ENCODE measurements at places on chromosomes 7 and 10. TPM values are rescaled to one million over a fixed set of nuclear protein-coding genes. Genes with fewer than 3 reads are reported as not detected.

The HYAL4 gene
- total RNA-seq: 0.34 TPM

- peaks cover 14% of the 10 kb centered on the region for H3K27me3 ChIP-seq
- peaks cover 8% of the 10 kb centered on the region for H3K36me3 ChIP-seq
- H3K4me1 ChIP-seq: peaks cover 5% of the 10 kb centered on the region
- no peak for DNase-seq
- H3K27ac ChIP-seq: no peak overlapping the region
- no peak overlapping the region for H3K4me3 ChIP-seq
Observed at GRCh38 chr7:107693396-107693795, 32.8 kb downstream of the SLC26A4 start.

DNA sequence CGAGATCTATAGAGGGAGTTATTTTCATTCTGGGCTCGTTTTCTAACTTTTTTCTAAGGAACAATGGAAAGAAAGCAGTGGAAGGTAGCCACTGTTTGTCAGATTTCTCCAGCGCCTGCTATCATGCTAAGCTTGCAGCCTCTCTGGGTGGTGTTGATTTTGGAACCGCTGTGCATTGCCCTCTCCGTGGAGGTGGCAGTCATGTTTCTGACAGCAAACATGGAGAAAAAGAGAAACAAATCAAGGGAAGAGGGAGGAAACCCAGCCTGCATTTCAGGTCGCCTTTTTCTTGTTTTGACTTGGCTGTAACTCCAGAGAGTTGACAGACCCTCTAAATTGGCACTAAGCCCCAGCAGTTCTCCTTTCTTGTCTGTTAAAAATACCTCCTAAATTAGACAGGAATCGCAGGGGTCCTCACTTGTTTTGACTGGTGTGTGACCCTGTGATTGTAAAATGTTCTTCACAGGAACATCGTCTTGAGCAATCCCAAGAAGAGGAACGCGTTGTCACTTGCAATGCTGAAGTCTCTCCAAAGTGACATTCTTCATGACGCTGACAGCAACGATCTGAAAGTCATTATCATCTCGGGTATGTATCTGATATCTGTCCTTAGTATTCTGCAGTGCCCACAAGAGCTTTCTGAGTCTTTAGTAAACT is 4.8 kb downstream of the ECHDC3 start:
- H3K27me3 ChIP-seq: peaks cover 4% of the 10 kb centered on the region
- DNase-seq: no peak
- H3K4me1 ChIP-seq: peaks cover 2% of the 10 kb centered on the region
- H3K27ac ChIP-seq: no peak overlapping the region
- no peak overlapping the region for H3K4me3 ChIP-seq
- no peaks in the 10 kb centered on the region for H3K36me3 ChIP-seq

GRCh38 chr10:69360485-69361302 is 56.0 kb downstream of the TACR2 start:
- peaks cover 47% of the 10 kb centered on the region for H3K4me1 ChIP-seq
- no peak overlapping the region for H3K4me3 ChIP-seq
- H3K36me3 ChIP-seq: peaks cover 20% of the 10 kb centered on the region
- no peak for DNase-seq

DNA sequence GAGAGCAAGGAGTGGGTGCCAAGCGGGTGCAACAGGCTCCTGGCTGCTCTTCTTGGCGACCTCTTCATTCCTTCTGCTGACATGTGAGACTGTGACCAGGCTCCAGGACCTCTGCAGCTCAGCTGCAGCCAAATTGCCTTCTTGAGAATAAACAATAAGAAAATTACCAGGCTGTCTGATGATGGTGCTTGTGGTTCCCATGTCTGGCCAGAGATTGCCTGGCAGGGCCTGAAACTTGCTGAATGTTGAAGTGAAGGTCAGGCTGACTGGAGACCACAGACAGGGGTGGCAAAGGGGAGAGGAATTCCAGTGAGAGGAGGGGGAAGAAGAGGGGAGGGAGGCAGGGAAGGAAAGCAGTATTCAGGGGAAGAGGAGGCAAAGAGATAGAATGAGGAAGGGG is 497.4 kb upstream of the PODXL start:
- no peak for DNase-seq
- peaks cover 4% of the 10 kb centered on the region for H3K27me3 ChIP-seq
- H3K36me3 ChIP-seq: no peaks in the 10 kb centered on the region
- no peaks in the 10 kb centered on the region for H3K4me1 ChIP-seq
- no peak overlapping the region for H3K27ac ChIP-seq

- no peaks in the 10 kb centered on the region for H3K4me1 ChIP-seq
- no peak for DNase-seq
- H3K27ac ChIP-seq: no peak overlapping the region
- no peaks in the 10 kb centered on the region for H3K36me3 ChIP-seq
- H3K27me3 ChIP-seq: no peaks in the 10 kb centered on the region
Observed at GRCh38 chr7:137423321-137423720, 79.8 kb upstream of the PTN start.

All from activated CD4-positive, alpha-beta memory T cell treated with anti-CD3 and anti-CD28 coated beads for 36 hours (primary cell).